CD4-positive, alpha-beta T cell treated with Interleukin-21 for 1 hour (primary cell): ENCODE measurements at places on chromosomes 4 and X.

GRCh38 chrX:113868177-113868576 lies 715.7 kb upstream of the HTR2C start:
- DNase-seq = no peak

DNA sequence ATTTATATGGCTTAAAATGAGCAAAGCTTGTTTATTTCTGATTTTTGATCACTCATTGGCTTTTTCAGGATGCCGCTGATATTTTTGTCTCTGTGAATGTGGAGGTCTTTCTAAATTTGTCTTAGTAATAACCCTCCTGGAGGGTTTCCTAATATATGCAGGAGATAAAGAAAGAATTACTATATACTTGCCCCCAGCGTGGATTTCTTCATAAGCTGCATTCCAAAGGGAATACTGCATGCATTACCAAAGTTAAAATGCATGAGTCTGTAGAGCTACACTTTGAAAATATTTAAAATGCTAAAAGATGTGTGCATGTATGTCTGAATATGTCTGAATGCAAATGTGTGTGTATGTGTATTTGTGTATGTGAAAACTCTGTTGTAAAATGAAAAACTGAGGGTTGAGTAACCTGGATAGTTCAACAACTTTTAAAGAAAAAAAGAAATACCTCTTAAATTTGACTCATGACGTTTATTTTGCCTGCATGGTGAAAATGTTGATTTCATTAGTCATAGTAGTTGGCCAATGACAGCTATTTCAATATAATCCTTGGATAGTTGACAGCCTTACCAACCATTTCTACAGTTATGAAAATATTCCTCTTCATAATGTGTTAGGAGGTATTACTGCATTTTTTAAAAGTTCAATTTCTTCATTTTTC lies 113.2 kb upstream of the ZNF827 start:
- no peak for DNase-seq

DNA sequence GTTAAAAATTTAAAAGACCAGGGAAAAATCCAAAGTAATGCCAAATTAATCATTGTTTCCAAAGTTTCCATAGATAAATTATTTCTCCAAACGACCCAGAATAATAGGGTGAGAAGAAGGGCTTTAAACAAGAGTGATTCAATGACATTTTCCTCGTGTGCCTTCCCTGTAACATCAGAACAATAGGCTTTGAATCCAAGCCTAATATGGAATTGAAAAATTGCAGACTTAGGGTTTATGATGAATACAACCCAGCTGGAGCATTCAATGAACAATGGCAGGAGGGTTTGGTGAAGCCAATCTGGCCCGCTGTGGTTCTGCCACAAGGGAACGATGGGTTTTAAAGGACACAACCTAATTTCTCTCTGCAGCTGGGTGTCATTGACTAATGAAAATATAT lies 94.2 kb downstream of the CBLL2 start:
- DNase-seq = no peak

DNA sequence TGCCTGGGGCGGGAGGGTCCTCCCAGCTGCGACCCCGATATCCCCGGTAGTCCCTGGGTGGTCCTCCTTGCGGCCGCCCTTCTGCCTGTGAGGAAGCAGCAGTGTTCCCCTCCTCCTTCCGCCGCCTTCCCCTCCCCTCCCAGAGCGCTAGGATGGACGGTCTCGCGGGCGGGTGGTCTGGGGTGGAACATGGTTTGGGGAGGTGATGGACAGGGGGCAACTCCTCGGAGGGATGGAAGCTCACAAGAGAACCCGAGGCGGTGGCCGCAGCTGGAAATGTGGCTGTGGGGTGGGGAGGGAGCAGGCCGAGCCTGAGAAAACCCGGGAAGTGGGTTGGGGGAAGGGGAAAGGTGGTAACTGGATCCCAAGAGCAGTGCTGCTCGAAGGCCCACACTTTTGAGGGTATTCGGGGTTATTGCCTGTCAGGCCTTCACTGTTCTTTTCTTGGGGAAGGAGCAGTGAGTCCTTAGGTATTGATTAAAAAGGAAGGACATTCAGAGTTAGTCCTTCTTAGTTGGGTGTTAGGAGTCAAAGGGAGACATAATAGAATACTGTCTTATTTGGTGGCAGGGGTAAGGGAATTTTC lies 581 bp downstream of the UBE2K start:
- no peak for DNase-seq

GRCh38 chr4:8123389-8123788 lies 35.2 kb downstream of the ABLIM2 start:
- no peak for DNase-seq
